ENCODE measurements at places on chromosomes 1 and 21.

DNA sequence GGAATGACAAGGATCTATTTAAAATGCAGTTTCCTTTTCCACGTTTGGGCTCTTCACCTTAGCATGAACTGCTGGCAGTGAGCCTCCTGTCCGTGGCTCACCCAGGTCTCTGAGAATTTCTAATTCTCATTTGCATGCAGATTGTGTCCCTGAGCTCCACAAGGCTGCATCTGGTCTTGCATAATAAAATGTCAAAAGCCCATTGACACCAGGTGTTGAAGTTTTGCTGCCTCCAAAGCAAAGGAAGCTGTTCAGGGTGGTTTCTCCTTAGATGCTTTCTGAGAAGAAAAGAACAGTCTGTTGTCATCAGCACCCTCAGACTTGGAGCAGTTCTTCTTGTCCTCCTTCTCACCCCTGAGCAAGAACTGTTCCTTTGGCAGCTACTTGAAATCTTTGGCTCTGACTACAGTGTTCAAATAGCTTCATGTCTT lies 433.1 kb upstream of the KAZN start:
- no peak for DNase-seq
- no peak overlapping the region for H3K4me3 ChIP-seq
- no peaks in the 10 kb centered on the region for H3K4me1 ChIP-seq
- no peaks in the 10 kb centered on the region for H3K27me3 ChIP-seq

DNA sequence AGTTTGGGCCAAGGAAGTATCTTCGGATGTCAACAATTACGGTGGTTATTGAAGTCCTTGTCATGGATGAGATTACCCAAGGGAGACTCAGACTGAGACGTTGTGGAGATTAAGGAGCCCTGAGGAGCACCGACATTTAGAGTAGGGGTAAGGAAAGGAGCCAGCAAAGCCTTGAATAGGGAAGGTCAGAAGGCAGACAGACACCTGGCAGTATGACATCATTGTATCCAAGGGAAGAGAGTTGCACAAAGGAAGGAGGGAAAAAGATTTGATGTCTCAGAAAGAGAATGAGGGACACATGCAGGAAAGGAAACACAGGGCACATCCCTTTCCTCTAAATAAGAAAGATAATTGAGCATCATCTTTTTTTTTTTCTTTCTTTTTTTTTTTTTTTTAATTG lies 11.7 kb downstream of the LAMC2 start:
- no peak for DNase-seq
- H3K4me3 ChIP-seq = no peak overlapping the region
- no peaks in the 10 kb centered on the region for H3K36me3 ChIP-seq
- no peaks in the 10 kb centered on the region for H3K27me3 ChIP-seq
- H3K27ac ChIP-seq = no peak overlapping the region

GRCh38 chr1:111164151-111164550 lies 24.1 kb downstream of the CEPT1 start:
- no peak for DNase-seq
- H3K27me3 ChIP-seq = no peaks in the 10 kb centered on the region
- H3K4me1 ChIP-seq = no peaks in the 10 kb centered on the region
- peaks cover 2% of the 10 kb centered on the region for H3K36me3 ChIP-seq
- no peak overlapping the region for H3K27ac ChIP-seq
- H3K4me3 ChIP-seq = no peak overlapping the region

DNA sequence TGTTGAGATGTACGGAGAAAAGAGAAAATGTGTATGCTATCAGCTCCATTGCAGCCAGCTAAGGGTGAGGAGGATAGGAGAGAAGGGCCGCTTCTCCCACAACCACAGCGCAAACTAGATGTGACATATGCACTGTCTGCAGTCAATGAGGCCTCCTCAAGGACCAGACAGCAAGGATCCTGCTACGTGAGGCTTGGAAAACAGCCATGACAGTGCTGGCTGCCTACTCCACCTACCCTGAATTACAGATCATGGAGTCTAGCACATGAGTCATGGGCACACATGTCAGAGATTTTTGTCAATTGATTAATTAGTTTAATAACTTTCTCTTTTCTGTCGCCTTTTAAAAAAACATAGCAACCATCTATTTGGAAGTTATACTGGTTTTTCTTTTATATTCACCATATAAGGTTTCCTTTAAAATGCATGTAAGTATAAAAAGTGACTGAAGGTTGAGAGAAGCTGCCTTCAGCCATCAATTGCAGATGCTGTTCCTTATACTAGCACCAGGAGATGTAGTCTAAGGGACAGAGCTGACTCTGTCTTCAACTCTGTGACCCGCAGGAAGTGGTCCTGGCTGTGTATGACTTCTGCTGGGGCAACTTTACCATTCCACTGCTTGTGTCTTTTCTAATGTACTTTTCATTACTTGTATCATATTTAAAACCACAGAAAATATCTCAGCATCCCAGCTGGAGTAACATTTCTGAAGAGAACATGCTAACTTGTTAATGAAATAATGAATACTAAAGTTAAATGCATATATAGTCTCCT lies 3.1 kb downstream of the VPS26C start:
- no peak for DNase-seq
- H3K27me3 ChIP-seq = no peaks in the 10 kb centered on the region
- peaks cover 2% of the 10 kb centered on the region for H3K36me3 ChIP-seq
- H3K4me1 ChIP-seq = peaks cover 13% of the 10 kb centered on the region

DNA sequence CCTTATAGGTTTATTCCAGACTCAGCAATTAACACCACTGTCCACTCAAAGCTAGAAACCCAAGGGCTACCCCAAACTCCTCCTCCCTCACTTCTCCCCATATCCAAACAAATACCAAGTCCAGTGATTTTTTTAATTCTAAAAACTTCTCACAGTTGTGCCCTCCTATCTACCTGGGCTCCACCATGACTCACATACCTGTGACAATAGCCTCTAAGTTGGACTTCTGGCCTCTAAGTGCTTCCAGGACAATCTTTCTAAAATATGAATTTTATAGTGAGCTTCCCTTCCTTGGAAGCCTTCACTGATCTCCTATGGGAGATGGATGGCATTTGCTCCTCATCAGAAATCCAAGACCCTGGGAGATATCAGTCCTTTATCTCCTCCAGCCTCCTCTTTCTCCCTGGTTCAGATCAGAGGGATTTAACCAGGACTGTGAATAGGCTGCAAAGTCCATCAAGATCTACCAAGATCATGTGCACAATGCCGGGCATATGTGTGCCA lies 219.3 kb downstream of the TOMM20 start:
- H3K27ac ChIP-seq = no peak overlapping the region
- no peaks in the 10 kb centered on the region for H3K36me3 ChIP-seq
- peaks cover 12% of the 10 kb centered on the region for H3K4me1 ChIP-seq
- DNase-seq = no peak
- H3K27me3 ChIP-seq = no peaks in the 10 kb centered on the region
- H3K4me3 ChIP-seq = no peak overlapping the region

DNA sequence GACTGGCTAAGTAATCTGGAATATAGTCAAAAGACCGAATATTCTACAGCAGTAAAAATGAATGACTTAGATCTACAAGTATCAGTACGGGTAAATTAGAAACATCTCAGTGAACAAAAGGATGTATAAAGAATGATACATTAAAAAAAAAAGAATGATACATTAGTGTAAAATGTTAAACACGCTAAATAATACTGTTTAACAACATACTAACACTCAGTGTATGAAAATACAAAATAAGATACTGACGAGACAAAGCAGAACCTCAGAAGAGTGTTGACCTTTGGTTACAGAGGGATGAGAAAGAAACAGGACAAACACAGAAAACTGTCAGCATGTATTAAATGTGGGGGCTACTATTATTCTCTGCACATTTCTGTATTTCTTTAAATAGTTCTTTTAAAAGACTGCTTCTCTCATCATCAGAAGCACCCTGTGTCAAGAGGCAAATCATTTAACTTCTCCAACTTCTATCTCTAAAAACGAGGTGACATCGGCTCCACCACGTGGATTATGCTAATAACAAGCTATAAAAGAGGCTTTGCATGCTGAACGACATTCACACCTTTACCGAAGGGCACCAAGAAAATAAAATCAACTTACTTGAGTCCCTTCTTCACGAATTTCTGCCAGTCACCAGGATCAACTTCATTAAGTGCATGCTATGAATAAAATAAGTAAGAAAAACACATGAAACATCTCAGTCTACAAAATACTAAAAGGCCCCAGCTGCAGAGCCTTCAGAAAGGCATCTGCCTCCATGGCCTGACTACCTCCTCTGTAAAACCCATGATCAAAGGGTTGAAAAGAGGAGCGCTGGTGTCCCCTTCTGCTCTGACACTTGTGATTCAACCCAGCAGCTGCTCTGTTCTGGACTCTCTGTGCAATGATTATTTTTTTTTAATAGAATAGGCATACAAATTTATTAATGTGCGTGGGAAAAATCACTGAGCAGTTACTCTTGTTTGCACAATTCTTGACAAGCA lies 42.5 kb downstream of the MRAP start:
- peaks cover 6% of the 10 kb centered on the region for H3K4me1 ChIP-seq
- no peak overlapping the region for H3K27ac ChIP-seq
- DNase-seq = no peak
- no peaks in the 10 kb centered on the region for H3K27me3 ChIP-seq

DNA sequence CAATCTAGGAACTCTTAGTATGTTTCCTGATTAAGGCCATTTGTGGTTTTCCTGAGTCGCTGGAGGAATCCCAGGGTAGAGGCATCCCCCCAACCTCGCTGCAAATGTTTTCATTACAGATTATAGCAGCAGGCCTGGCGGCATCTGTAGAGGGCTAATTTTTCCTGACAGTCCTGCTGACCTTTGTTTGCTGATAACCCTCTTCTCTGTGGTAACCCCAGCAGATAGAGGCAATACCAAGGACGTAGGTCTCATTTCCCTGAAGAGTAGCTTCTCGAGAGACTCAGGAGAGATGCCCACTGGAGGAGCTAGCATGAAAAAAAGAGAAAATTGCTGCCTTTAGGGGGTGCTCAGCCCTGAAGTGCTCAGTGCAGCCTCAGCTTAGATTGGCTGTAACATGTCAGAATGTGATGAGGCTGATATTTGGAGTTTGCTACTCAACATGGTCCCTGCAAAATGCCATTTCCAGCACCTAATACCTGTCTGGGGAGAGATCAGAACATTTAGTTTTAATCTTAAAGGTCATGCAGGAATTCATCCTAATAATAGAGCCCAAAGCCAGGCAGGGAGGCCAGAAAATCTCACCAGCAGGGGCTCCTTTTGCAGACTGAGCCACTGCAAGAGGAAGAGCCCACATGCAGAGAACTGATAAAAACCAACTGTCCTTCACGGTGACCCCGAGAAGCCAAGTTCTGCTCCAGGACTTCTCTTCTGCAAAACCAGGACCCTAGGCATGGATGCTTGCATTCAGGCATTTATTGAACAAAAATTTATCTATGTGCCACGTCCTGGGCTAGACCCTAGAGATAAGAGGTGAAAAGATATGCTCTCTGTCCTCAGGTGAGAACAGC lies 184.5 kb downstream of the KAZN start:
- H3K27ac ChIP-seq = no peak overlapping the region
- H3K4me1 ChIP-seq = no peaks in the 10 kb centered on the region
- no peak for DNase-seq
- no peak overlapping the region for H3K4me3 ChIP-seq
- H3K36me3 ChIP-seq = no peaks in the 10 kb centered on the region
- H3K27me3 ChIP-seq = no peaks in the 10 kb centered on the region

DNA sequence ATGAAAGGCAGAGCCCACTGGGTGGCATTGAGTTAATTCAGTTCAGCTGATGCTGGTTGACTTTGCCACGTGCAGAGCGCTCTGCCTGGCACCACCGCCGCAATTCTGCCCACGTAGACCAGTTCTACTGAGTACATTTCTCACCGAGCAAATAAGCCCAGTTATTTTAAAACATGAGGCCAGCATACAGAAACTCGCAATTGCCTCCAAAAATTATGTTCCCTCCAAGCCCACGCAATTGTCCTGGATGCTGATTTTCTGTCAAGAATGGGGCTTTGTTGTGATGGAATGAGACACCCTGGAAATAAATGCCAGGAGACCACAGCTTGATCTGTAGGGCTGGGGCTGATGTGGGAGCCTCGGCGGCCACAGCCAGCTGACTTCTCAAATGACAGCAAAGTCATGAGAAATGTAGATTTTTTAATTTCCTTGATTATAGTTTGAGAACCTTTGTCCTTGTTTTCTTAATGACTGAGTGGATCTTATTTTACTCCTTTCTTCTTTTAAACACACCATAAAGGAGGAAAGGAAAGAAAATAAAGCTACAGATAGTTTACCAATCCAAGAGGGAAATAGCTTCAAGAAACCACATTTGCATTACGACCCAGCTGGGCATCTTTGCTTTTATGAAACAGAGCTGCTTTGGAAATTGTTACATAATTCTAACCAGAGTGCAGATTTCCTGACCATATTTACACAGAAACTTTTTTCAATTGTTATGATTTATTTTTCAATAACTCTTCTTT lies 11.6 kb upstream of the PARP1 start:
- no peak for DNase-seq
- H3K36me3 ChIP-seq = no peaks in the 10 kb centered on the region
- H3K27me3 ChIP-seq = peaks cover 7% of the 10 kb centered on the region

DNA sequence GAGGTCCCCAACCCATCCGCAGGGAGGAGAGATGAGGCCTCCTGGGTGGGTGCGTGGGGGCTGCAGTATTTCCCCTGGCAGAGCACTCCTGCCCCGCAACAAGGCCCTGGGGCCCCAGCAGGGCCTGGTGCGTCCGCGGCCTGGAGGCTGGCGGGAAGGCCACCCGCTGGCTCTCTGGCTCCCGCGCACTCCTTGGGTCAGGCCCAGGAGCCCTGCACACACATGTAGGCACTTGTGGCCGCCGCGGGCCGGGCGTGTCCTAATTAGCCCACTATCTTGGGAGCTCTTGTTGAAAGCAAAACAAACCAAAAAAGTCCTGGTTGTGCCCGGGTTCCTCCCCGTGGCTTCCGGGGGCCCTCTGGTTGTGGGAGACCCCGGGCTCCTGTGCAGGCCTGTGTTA lies 49.7 kb upstream of the CCDC27 start:
- no peak overlapping the region for H3K4me3 ChIP-seq
- H3K27ac ChIP-seq = no peak overlapping the region
- DNase-seq = no peak
- H3K4me1 ChIP-seq = no peaks in the 10 kb centered on the region

- DNase-seq = no peak
- no peaks in the 10 kb centered on the region for H3K36me3 ChIP-seq
- H3K27ac ChIP-seq = no peak overlapping the region
Observed at GRCh38 chr1:32754317-32755097, 51.9 kb upstream of the SYNC start.

- no peaks in the 10 kb centered on the region for H3K27me3 ChIP-seq
- H3K4me1 ChIP-seq = no peaks in the 10 kb centered on the region
- no peak overlapping the region for H3K27ac ChIP-seq
- no peak overlapping the region for H3K4me3 ChIP-seq
- no peak for DNase-seq
Observed at GRCh38 chr1:116514708-116515525, 55.9 kb downstream of the CD58 start.

- no peak overlapping the region for H3K27ac ChIP-seq
- no peak overlapping the region for H3K4me3 ChIP-seq
Observed at GRCh38 chr1:112070677-112071076, 81.2 kb upstream of the KCND3 start.

Measured in endothelial cell of umbilical vein (primary cell).